ENCODE measurements at places on chromosomes 1 and 21. TPM values are rescaled to one million over a fixed set of nuclear protein-coding genes. Genes with fewer than 3 reads are reported as not detected.
A peak's percentile ranks its signal among the peaks of the same experiment; 100 is the strongest.

The COL9A2 gene
- total RNA-seq: 1.2 TPM

The PCBP3 gene
- total RNA-seq: not detected

DNA sequence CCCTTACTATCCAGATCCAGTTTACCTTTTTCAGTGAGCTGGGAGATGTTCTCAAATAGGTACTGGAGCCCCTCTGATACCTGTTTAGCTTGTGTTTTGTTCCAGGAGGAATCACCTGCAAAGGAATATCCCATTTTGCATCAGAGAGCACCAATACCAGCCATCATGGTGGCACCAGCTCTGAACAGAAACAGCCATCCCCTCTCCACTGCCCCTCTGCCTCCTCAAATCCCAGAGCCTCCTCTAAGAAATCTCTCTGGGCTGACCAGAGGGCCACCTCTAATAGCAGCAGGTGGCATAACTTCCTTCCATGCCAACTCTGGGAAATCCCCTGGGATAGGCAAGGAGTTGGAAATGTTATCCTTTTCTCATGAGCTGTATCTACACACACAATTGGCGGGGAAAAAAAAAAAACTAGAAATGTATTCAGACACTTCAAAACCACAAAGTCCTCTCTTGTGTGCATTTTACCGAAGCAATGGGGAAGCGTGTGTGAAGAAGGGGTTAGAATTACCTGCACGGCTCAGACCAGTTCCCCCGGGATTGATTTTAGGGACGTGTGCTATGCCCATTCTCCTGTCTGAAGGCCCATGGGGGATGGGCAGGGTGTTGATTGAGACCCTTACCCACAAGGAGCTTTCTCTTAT, 2.4 kb downstream of the PGLYRP4 start:
- DNase-seq: no peak

- DNase-seq: no peak
Measured at GRCh38 chr1:92184632-92185031, 33.1 kb upstream of the C1orf146 start.

The SLC2A5 gene
- total RNA-seq: 0.34 TPM

The NUDT4B gene
- total RNA-seq: 28.2 TPM

The NR5A2 gene
- 7.9 TPM for total RNA-seq

GRCh38 chr1:100793659-100794058, 74.1 kb downstream of the VCAM1 start:
- DNase-seq: peak; percentile 39

- DNase-seq: no peak
Measured at GRCh38 chr21:46626975-46627501, 8.4 kb upstream of the PRMT2 start.

The MFAP2 gene
- 24.5 TPM for total RNA-seq

The C8A gene
- not detected for total RNA-seq

DNA sequence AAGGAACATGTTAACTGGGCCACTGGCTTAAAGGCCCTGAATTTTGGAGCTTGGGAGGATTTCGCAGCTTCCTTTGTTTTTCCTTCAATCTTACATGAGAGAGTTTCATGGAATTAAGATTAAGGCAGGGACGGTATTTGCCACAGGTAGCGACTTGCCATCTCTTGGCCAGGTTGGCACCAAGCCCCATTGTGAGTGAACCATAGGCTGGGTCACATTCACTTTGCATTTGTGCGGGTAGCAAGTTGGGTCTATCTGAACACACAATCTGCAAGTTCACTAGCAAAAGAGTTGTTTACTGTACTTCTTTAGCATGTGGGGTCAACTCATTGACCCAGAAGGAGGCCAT, 106.2 kb upstream of the ATP1A1 start:
- no peak for DNase-seq

DNA sequence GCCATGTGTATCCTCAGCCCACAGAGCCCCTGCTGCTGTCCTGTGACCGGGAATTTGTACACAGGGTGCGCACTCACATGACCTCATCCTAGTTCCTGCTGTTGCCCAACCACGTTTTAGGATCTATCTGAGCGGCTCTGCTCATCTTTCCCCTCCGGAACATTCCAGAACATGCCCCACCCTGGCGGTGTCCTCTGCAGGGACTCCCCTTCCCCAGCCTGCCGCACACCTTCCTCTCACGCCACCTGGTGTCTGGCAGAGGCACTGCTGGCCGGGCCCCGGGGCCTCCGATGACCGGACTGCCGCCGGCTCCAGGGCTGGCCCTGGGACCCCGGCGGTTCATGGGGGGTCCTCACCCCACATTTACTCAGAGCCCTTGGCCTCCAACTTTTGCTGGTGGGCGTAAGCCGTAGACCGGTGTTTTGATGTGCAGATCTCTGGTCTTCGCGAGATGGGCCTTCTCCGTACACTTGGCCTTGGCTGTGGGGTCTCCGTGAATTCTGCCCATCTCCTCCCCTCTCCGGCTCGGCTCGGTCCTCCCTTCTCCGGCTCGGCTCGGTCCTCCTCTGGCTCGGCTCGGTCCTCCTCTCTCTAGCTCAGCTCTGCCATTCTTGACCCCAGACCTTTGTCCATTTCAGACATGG, 29.5 kb downstream of the ARHGEF16 start:
- DNase-seq: peak; percentile 62

The HLX gene
- 20.8 TPM for total RNA-seq

DNA sequence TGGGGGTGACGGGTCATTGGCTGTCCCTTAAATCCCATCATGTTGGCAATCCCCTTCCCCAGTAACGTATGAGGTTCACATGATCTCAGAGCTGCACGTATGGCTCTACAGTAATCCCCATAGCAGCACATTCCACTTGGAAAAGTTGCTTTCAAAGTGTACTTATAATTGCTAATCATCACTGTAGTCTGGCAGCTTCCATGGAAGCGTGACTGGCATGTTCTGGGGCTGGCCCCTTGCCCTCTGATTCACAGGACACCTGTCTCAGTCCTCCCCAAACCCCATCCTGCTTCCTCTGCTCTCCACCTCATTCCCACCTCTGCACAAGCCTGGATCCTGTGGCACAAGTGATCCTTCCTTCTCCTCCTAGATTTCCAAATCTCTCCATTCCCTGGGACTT, 102.2 kb downstream of the TSEN15 start:
- DNase-seq: peak; percentile 25

The LHX8 gene
- not detected for total RNA-seq

DNA sequence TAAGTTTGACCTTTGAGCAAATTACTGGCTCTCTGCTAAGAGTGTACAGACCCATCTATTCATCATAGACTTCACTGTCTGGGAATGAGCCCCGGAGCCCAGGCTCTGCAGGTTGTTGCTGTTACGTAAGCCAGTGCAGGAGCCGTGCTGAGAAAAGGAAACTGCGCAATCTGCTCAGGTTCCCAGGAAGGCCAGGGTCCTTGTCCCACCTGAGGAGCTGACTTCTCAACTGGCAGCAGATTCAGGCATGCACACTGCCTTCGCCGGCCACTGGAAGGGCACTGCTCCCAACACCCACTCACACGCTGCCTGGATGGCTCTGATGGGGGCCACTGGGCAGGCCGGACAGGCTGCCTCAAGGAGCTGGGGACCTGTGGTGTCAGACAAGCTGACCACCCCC, 19.5 kb downstream of the RCAN1 start:
- no peak for DNase-seq

The RNU1-1 gene
- total RNA-seq: under 0.01 TPM

- DNase-seq: no peak
Measured at GRCh38 chr1:27523337-27524020, 33.5 kb upstream of the WASF2 start.

DNA sequence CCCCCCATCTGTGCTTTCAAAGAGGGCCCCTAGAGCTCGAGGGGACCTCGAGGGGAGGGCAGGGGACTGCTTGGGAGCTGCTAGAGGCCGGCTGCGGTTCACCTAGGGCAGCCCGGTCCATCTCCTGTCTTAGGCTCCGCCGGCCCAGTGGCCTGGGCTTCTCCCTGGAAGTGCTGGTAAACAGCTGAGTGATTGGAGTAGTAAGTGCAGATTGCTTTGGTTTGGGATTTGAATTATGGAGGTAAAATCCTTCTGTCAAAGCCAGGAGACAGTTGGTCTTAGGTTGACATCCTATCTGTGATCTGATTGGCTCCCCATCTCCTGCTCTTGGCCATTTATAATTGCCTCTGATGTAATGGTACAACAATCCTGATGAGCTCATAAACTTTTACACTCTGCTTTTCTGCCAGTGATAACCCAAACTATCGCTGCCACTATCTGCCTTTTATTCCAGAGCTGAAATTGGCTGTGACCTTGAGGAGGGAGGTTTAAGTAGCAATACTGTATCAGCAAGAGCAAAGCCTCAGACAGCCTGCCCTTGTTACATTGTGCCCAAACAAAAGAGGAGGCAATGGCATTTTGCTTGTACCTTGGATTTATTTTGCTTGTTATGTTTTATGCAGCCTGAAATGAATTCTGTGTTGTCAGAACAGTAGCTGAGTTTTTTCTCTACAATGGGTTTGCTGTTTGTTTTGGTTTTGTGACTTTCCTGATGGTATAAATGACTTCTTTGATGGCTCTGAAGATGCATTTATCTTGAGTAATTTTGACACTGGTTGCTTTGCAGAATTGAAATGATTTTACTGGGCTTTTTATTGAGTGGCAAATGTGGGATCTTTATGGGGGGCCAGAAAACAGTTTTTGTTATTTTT, 2.4 kb downstream of the ARID1A start:
- peak; percentile 95 for DNase-seq

- no peak for DNase-seq
Measured at GRCh38 chr1:55063577-55063942, 24.2 kb downstream of the PCSK9 start.

DNA sequence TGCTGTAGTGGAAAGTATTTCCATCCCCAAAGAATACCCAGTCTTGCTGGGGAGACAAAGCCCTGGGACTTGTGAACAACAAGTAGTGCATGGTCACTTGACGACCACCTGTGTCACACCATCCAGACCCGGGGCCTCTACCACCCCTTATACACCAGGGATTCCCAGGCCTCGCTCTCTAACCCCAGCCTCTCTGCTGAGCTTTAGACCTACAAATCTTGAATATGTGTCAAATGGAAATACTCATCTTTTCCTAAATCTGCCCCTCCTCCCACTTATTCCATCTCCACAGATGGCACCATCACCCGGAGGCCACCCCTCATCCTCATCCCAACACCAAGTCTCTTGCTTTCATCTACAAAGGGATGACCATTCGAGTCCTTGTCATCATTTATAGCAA, 875 bp upstream of the RNASEL start:
- no peak for DNase-seq

DNA sequence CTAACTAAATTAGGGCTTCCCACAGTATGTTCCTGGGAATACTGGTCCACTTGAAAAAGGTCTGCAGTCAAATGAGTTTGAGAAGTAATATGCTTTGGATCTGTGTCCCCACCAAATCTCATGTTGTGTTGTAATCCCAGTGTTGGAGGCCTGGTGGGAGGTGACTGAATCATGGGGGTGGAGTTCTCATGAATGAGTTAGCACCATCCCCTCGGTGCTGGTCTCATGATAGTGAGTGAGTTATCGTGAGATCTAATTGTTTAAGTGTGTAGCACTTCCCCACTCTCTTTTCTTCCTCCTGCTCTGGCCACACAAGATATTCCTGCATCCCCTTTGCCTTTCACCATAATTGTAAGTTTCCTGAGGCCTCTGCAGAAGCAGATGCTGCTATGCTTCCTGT, 16.9 kb upstream of the DMRTB1 start:
- peak; percentile 2 for DNase-seq

GRCh38 chr1:245001252-245001651, 136.9 kb upstream of the HNRNPU start:
- DNase-seq: no peak

DNA sequence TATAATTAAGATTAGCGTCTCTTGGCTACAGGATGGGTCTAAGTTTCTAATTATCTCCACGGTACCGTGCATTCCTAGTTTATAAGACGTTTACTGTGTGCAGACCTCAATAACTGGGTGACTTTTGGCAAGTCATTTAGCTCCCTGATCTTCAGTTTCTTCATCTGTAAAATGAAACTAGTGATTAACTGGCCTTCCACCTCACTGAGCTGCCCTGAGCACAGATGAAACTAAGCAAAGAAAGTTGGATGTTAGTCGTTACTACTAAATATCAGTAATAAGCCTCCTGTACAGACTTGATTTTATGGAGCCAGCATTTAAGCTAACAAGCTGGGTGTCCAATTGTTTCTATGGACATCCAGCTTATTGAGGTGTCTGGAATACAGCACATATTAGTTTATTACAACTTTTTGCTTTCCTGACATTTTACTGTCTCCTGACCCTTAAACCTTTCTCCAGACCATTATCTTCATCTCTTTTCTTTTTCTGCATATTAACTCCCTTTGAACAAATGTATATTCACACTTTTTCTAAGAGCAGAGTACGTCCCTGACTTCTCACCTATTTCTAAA, 1.1 kb downstream of the CR2 start:
- no peak for DNase-seq

The SPRR5 gene
- total RNA-seq: not detected

- DNase-seq: no peak
Measured at GRCh38 chr1:86195281-86195680, 38.7 kb upstream of the COL24A1 start.

The ABCA4 gene
- 113 TPM for total RNA-seq

The OR2M3 gene
- not detected for total RNA-seq

DNA sequence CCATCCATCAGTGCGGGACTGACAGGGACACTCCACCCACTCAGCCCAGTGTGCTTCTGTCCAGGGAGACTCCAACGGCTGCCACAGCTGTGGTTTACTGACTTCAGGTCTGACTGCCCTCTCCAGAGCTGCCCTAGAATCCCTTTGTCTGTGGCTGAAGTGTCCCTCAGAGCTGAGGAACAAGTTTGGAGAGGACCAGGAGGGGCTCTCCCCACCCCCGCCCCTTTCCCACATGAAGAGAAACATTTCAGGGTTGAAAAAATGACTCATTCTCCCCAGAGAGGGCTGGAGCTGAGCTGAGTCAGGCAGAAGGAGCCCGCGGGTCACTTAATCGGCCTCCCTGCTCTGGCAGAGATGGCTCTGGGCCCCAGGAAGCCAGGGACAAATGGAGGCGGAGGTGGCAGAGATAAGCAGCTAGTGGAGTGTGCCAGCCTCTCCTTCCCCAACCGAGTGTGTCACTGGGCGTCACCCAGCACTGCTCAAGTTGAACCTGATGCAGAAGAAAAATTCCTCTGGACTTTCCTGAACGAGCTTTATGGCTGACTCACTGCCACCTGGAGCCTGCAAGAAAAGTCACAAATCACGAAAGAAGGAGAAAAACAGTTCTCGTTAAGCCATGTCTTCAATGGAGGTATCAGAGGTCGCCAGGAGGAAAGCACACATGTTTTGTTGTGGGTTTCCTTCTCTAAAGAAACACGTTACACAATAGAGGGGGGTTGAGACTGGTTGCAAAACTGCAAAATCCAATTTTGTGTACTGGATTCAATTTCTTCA, 34.3 kb upstream of the ECE1 start:
- DNase-seq: peak; percentile 86

DNA sequence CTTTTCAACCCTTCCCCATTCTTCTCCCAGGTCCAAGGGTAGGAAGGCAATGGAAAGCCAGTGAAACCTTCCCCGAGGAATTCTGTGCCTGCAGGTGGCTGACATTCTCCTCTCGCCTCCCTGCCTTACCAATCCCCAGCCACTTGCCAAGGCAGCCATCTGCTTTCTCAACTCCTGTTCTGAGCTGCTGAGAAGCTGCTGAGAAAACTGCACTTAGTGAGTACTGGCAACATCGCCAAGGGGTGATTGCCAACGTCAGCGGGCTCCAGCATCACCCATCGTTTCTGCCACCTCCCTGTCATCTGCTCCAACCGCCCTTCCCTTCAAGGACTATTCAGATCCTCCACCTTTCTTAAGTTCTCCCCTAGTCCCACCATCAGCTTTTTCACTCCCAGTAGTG, 106.0 kb downstream of the PTPRU start:
- no peak for DNase-seq

GRCh38 chr1:65832296-65832695, 39.6 kb downstream of the PDE4B start:
- no peak for DNase-seq

GRCh38 chr1:27773826-27774445, 917 bp downstream of the STX12 start:
- peak; percentile 77 for DNase-seq

GRCh38 chr1:174209347-174210187, 50.2 kb downstream of the RABGAP1L start:
- no peak for DNase-seq
